ENCODE measurements at places on chromosomes 1 and 21.

DNA sequence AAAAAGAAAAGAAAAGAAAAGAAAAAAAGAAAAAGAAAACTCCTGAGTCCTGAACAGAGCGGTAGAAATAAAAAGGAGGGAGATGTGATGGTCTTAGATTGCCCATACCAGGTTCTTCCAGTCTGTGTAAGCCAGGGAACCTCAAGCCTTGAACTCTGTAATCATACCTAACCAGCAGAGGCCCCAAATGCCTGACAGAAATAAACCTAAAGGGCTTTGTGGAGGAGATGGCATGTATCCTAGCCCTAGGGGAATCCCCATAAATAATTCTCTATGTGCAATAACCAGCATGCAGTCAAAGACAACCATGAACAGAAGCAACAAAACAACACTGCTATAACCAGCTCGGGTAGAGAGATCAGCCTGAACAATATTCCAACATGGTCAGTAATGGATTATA, 40.4 kb downstream of the USP48 start:
- DNase-seq, result no peak

DNA sequence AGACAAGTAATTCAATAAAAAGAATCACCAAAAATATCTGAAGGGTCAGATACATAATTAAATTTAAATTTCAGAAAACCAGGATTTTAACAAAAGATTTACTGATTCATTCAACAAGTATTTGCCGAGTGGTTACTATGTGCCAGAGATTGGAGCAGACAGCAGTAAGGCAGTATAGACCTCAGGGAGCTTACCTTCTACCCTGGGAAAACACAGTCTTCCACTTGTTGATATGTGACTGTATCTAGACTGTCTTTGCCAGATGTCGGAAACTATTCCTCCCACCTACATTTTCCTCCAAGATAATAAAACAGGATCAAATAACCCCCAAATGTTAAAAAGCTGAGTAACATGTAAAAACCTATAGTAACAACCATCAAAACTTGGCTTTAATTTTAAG, 6.2 kb downstream of the HNRNPR start:
- DNase-seq, result no peak

GRCh38 chr1:101008229-101008834, 17.3 kb downstream of the DPH5 start:
- no peak for DNase-seq

- no peak for DNase-seq
Measured at GRCh38 chr1:182164273-182164672, 102.8 kb upstream of the ZNF648 start.

DNA sequence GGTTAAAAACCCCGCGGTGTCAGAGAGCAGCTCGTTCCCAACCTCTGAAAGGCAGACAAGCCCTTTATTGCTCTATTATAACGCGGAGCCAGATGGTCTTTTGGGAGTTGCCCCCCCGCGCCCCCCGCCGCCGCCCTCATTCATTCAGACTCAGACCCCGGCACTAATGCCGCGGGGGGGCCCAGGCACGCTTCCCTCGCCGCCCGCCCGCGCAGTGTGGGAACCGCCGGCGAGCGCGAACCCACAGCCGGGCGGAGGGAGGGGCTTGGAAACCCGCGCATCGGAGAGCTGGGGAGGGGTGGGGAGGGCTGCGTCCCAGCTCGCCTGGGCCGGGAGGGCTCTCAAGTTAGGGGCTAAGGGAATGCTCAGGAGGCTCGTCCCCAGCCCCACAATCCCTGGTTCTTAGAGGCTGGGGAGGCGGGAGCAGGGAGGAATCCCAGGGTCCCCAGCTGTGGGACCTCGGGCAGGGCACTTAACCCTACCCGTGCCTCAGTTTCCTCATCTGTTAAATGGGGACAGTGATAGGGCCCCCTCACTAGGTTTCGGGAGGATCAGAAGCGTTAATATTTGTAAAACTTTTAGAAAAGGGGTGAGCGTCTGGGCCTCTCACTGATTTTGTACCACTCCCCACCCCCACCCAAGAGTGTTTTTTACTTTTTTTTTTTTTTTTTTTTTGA, 10.9 kb upstream of the HES5 start:
- no peak for DNase-seq

DNA sequence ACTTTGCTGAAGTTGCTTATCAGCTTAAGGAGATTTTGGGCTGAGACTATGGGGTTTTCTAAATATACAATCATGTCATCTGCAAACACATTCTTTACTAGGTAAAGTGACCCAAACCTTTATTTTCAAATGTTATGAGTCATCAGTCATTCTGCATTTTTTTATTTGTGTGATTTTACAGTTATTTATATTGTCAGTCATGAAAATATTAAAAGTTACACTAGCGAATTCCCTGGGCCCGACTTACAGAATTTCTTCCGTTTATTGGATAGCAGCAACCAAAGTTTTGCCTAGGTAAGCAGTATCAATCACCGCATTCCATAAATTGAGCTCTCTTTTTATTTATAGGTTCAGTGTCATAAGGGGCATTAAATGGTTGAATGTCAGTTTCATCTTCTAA, 13.8 kb downstream of the OR2M5 start:
- no peak for DNase-seq

Data from stimulated activated CD4-positive, alpha-beta T cell treated with anti-CD3 and anti-CD28 coated beads, Interleukin-1b, Interleukin-23, amount 100 ng/mL, for 4 hours (primary cell).